ENCODE measurements at places on chromosomes 5 and 9. TPM values are rescaled to one million over a fixed set of nuclear protein-coding genes. Genes with fewer than 3 reads are reported as not detected.

The C5orf58 gene
- total RNA-seq: not detected

The PTGER4 gene
- total RNA-seq: 114 TPM

The CCL27 gene
- total RNA-seq: not detected

The PCDHB4 gene
- total RNA-seq: 0.13 TPM

The TAF11L5 gene
- not detected for total RNA-seq

The IPPK gene
- total RNA-seq: 16.1 TPM

The TRAF1 gene
- total RNA-seq: 1.3 TPM

The PARP8 gene
- total RNA-seq: 0.13 TPM

The FAM81B gene
- not detected for total RNA-seq

The PDGFRB gene
- total RNA-seq: 1.6 TPM

The PDLIM4 gene
- 87.9 TPM for total RNA-seq

The CAVIN4 gene
- 1.9 TPM for total RNA-seq

The PCDHGB5 gene
- total RNA-seq: 13.4 TPM

The PITX1 gene
- total RNA-seq: 0.57 TPM

The WDR31 gene
- total RNA-seq: 0.53 TPM
